ENCODE measurements at places on chromosomes 16 and 17. TPM values are rescaled to one million over a fixed set of nuclear protein-coding genes. Genes with fewer than 3 reads are reported as not detected.

DNA sequence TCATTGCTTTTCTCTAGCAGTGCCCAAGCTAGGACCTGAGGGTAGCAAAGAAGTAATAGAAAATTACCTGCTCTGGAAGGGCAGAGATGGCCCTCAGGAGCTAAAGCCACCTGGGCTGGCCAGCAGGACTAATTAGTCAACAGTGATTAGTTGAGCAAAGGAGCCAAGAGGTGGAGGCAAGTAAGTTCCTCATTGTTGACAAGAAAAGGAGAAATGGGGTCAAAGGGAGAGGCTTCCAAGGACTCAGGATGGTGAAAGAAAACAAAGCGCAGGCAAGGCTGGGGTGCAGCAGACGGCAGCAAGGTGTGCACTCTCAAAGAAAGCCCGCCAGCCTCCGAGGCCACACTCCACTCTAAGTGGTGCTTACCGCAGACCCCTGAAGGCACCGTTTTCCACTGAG is 44.6 kb downstream of the CMTM4 start:
- DNase-seq = no peak
- H3K36me3 ChIP-seq = no peaks in the 10 kb centered on the region
- no peak overlapping the region for H3K27ac ChIP-seq
- H3K4me1 ChIP-seq = peaks cover 4% of the 10 kb centered on the region
- no peak overlapping the region for H3K4me3 ChIP-seq

GRCh38 chr17:41967141-41967920 is 736 bp downstream of the CNP start:
- H3K27me3 ChIP-seq = no peaks in the 10 kb centered on the region
- no peaks in the 10 kb centered on the region for H3K4me1 ChIP-seq
- H3K27ac ChIP-seq = peak overlapping the region; percentile 74
- H3K36me3 ChIP-seq = peaks cover 10% of the 10 kb centered on the region

DNA sequence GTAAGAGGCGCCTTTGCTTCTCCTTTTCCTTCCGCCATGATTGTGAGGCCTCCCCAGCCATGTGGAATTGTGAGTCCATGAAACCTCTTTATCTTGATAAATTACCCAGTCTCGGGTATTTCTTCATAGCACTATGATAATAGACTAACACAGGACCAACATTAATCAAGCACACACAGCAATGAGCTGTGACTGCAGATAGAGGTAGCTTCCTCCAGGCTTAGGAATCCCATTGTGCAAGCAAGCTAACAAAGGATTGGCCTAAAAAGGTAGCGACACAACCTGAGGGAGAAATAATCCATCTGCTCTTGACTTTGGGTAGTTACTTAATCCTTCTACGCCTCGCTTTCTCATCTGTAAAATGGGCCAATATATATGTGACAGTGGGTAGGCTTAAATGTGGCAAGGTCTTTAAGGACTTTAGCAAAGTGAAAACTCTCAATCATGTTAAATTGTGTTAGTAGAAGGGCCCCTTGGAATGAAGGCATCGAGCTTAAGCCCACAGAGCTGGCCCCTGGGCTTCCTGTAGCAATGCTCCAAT is 393.6 kb downstream of the SOX9 start:
- no peak overlapping the region for H3K27ac ChIP-seq
- H3K4me1 ChIP-seq = no peaks in the 10 kb centered on the region
- no peaks in the 10 kb centered on the region for H3K36me3 ChIP-seq

Gene CYB5B
- total RNA-seq = 20.9 TPM

Gene PFAS
- 15.4 TPM for total RNA-seq

- H3K4me3 ChIP-seq = no peak overlapping the region
- peaks cover 33% of the 10 kb centered on the region for H3K27me3 ChIP-seq
- no peak overlapping the region for H3K27ac ChIP-seq
- H3K4me1 ChIP-seq = no peaks in the 10 kb centered on the region
- no peak for DNase-seq
Measured at GRCh38 chr17:8069587-8069860, 18.0 kb downstream of the ALOX12B start.

All from right lobe of liver (tissue), 6 donors.